ENCODE measurements at places on chromosomes 2 and 18. TPM values are rescaled to one million over a fixed set of nuclear protein-coding genes. Genes with fewer than 3 reads are reported as not detected.

Gene ALPP
- not detected for total RNA-seq

Gene MDH1B
- total RNA-seq: 0.34 TPM

Gene CCL20
- total RNA-seq: 1.2 TPM

Gene FAM110C
- 31.3 TPM for total RNA-seq

Gene RAPH1
- 32.2 TPM for total RNA-seq

- DNase-seq: no peak
Measured at GRCh38 chr2:180021850-180022249, 14.8 kb upstream of the CWC22 start.

- DNase-seq: no peak
Measured at GRCh38 chr2:205293559-205293958, 388.7 kb upstream of the NRP2 start.

DNA sequence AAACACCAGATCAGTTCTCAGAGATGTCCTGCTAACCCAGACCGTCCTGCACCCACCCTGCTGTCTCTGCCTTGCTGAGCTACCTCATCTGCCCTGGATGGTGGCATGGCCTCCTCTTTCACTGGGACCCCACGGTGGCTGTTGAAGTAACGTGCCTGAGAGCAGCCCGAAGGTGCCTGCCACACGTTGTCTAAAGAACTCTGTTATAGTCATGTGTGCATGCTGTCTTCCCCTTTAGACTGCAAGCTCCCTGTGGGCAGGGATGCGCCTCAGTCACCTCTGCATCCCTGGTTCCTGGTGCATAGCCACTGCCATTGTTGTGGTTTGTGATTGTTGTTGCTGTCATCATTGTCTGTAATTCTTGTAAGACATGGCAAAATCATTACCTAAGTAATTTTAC lies 235.9 kb downstream of the EIPR1 start:
- peak; percentile 50 for DNase-seq

- DNase-seq: no peak
Measured at GRCh38 chr18:26121476-26121875, 12.2 kb upstream of the PSMA8 start.

DNA sequence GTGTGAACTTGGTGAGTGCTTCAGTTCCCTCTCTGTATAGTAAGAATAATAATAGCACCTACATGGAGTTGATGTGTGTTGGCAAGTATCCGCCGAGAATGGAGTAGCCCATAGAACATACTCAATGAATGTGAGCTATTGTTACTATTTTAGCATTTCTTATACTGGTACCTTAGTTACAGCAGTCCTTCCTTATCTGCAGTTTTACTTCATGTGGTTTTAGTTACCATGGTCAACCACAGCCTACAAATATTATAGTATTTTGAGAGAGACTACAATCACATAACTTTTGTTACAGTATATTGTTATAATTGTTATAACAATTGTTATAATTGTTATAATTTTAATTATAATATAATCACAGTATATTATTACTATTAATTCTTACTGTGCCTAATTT lies 152.5 kb upstream of the RASGRP3 start:
- DNase-seq: no peak
